ENCODE measurements at places on chromosomes 5 and 9.

- no peak for DNase-seq
- H3K27me3 ChIP-seq: no peaks in the 10 kb centered on the region
- H3K4me1 ChIP-seq: no peaks in the 10 kb centered on the region
- no peaks in the 10 kb centered on the region for H3K36me3 ChIP-seq
These were observed 417.3 kb downstream of the RASEF start for GRCh38 chr9:82645600-82645999.

- no peaks in the 10 kb centered on the region for H3K4me1 ChIP-seq
- no peak overlapping the region for H3K4me3 ChIP-seq
- no peak for DNase-seq
- no peak overlapping the region for H3K27ac ChIP-seq
- H3K27me3 ChIP-seq: no peaks in the 10 kb centered on the region
- H3K36me3 ChIP-seq: no peaks in the 10 kb centered on the region
These were observed 34.9 kb downstream of the NSA2 start for GRCh38 chr5:74801941-74802340.

DNA sequence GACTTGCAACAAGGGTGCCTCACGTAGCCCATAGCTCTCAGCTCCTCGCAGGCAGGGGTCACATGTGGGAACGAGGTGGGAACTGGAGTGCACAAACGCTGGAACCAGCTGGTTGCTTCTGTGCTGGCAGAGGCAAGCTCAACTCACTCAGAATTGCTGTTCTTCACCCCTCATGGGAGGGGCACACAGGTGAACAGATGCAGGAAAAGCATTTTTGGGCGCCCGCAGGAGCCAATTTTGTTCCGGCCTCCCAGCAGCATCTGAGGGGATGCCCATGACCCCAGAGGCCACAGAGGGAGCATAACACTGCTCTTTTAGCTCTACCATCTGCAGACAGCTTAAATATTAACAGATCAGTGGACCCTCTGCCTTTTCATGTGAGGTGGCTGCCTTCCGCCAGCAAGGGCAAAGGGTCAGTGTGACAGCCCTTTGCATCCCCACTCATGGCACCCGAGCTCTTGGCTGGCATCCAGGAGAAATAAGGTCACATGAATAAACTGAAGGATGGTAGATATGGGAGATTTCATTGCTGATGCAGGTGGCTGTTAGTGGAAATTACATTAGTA is 196.2 kb downstream of the SLCO4C1 start:
- no peak overlapping the region for H3K27ac ChIP-seq
- H3K4me1 ChIP-seq: no peaks in the 10 kb centered on the region
- DNase-seq: no peak

DNA sequence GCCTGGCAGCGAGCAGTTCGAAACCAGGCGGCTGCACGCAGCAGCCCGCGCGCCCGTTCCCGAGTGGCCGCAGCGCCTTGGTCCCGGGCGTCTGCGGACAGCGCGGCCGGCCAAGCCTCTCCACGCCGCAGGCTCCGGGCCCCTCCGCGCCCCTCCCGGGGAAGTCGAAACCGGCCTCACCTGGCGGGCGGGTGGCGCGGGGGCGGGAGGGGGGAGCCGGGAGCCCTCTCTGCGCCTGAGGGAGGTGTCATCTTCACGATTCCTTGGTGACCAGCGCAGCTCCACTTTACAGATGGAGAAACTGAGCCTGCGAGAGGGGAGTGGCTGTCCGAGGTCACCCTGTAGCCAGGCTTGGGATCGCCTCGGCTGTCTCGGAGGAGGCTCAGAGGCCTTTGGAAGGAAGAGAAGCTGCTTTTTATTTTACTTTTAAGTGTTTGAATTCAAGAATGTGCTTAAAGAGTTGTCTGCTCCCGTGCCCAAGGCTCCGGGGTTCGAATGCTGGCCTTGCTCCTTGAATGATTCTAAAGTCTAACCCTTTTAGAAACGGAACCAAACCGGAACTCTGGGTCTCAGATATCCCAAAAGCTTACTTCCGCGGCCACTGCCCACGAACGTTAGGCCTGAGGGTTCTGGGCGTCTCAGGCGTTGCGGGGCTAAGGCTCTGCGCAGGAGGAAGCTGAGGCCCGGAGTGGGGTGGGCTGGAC is 662 bp downstream of the SUSD3 start:
- no peak overlapping the region for H3K27ac ChIP-seq
- no peaks in the 10 kb centered on the region for H3K27me3 ChIP-seq
- H3K36me3 ChIP-seq: no peaks in the 10 kb centered on the region
- no peak for DNase-seq
- H3K4me1 ChIP-seq: peaks cover 21% of the 10 kb centered on the region

- H3K27me3 ChIP-seq: no peaks in the 10 kb centered on the region
- peaks cover 9% of the 10 kb centered on the region for H3K4me1 ChIP-seq
- H3K4me3 ChIP-seq: no peak overlapping the region
- no peak overlapping the region for H3K27ac ChIP-seq
These were observed 24.0 kb downstream of the SEMA4D start for GRCh38 chr9:89473762-89474469.

GRCh38 chr9:131678499-131679111 is 61.3 kb downstream of the RAPGEF1 start:
- H3K27ac ChIP-seq: peak overlapping the region; percentile 91
- peak; percentile 85 for DNase-seq
- peaks cover 79% of the 10 kb centered on the region for H3K4me1 ChIP-seq
- no peaks in the 10 kb centered on the region for H3K27me3 ChIP-seq

DNA sequence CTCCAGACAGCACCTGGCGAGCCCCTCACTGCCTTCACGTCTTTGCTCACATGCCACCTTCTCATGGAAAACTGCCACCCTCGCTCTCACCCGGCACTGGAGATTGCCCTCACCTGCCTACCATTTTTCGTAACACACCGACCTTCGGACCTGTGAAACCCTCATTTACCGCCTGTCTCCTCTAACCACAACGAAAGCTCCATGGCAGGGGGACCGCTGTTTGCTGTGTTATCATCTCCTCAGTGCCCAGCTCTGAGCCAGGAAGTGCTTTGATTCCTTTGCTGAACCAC is 109.2 kb upstream of the PHYKPL start:
- peaks cover 8% of the 10 kb centered on the region for H3K27me3 ChIP-seq
- H3K4me1 ChIP-seq: peaks cover 14% of the 10 kb centered on the region
- no peak overlapping the region for H3K4me3 ChIP-seq
- no peaks in the 10 kb centered on the region for H3K36me3 ChIP-seq
- DNase-seq: no peak

GRCh38 chr5:86645885-86646284 is 28.1 kb downstream of the COX7C start:
- no peak overlapping the region for H3K4me3 ChIP-seq
- H3K27me3 ChIP-seq: no peaks in the 10 kb centered on the region
- no peak overlapping the region for H3K27ac ChIP-seq
- no peaks in the 10 kb centered on the region for H3K4me1 ChIP-seq
- no peak for DNase-seq
- no peaks in the 10 kb centered on the region for H3K36me3 ChIP-seq

- no peak overlapping the region for H3K27ac ChIP-seq
- peaks cover 5% of the 10 kb centered on the region for H3K4me1 ChIP-seq
- DNase-seq: no peak
- no peak overlapping the region for H3K4me3 ChIP-seq
These were observed 23.5 kb downstream of the ITGA1 start for GRCh38 chr5:52811067-52811749.

GRCh38 chr5:151002250-151002649 is 18.1 kb upstream of the GPX3 start:
- no peak for DNase-seq
- no peak overlapping the region for H3K4me3 ChIP-seq
- peaks cover 38% of the 10 kb centered on the region for H3K4me1 ChIP-seq
- no peaks in the 10 kb centered on the region for H3K36me3 ChIP-seq
- no peaks in the 10 kb centered on the region for H3K27me3 ChIP-seq
- H3K27ac ChIP-seq: no peak overlapping the region

Data from suprapubic skin (tissue), 4 donors.